ENCODE measurements at places on chromosomes 5 and 9.
A peak's percentile ranks its signal among the peaks of the same experiment; 100 is the strongest.

- peak; percentile 59 for DNase-seq
These were observed 89.7 kb upstream of the CCNG1 start for GRCh38 chr5:163347671-163348070.

DNA sequence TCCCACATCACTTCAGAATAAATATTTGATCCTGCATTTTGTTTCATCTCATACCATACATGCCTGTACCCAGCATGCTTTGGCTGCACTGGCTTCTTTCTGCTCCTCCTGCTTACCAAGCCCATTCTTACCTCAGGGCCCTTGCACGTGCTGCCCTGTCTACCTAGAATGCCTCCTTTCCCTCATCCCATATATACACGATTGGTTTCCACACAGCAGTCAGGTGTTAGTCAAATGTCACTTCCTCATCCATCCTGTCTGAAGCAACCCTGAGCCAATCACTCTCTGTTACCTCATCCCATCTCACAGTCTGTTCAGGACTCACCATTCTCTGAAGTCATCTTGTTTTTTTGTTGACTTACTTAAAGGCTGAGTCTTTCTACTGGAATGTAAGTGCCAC, 30.3 kb downstream of the CAST start:
- no peak for DNase-seq

DNA sequence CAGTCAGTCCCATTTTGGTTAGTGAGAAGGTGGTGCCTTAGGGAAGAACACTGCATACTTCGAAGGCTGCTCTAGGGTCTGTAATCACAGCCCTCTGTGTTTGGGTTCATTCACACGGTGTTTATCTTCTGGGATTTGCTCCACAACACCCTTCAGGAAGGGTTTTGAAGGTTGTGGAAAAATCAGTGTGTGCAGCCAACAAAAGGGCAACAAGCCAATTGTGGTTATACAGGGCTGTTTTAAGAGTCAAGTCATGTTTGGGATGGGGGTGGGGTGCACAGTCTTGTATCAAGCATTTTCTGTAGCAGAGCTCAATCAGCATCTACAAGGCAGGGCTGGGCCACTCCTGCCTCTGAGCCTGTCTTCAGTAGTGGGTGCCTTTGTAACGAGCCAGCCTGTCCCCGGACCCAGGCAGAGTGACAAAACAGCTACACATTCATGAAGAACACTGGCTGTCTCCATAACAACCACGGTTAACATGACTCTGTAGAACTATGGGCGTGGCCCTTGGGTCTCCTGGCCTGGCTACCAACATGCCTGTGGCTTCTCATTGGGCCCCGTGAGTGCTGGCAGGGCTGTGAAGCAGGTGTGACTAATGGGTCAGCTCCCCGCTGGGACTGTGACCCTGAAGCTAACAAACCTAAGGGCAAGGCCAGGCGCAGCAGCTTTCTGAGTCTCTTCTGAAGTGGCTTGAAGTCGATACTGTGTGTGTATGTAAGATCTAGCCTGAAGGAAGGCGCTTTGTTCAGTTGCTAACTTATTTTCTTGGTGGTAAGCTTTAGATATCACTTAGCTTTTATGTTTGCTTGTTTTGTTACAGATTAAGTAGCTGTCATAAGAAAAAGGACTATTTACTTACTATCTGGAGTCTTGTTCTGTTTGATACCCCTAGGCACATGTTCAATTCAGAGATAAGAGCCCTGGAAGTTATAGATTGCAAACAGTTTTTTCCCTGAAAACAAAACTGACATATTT, 27.9 kb upstream of the GOLM1 start:
- peak; percentile 79 for DNase-seq

DNA sequence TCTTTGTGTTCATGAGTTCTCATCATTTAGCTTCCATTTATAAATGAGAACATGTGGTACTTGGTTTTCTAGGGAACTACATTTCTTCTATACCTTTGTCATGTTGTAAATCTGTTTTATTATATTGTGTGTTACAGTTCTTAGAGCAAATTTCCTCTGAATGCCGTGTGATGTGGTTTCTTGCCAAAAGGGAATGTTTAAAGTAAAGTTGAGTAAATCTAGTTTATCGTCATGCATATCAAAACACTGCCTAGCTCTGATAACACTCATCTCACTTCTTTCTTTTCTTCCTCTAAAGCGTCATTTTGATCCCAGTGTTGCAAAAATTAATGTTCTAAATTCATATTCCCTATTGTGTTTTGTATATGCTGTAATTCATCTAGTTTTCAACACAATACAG, 295.4 kb upstream of the HAPLN1 start:
- DNase-seq = no peak

- no peak for DNase-seq
These were observed 2.6 kb upstream of the SPATA31E1 start for GRCh38 chr9:87880116-87880515.

- no peak for DNase-seq
These were observed 496.6 kb downstream of the CTNND2 start for GRCh38 chr5:11407556-11408145.

- DNase-seq = no peak
These were observed 242.1 kb downstream of the ZNF608 start for GRCh38 chr5:124504081-124504916.

GRCh38 chr5:109694451-109694891, 4.7 kb downstream of the MAN2A1 start:
- DNase-seq = no peak

- DNase-seq = no peak
These were observed 23.5 kb upstream of the TTLL11 start for GRCh38 chr9:122116448-122117173.

DNA sequence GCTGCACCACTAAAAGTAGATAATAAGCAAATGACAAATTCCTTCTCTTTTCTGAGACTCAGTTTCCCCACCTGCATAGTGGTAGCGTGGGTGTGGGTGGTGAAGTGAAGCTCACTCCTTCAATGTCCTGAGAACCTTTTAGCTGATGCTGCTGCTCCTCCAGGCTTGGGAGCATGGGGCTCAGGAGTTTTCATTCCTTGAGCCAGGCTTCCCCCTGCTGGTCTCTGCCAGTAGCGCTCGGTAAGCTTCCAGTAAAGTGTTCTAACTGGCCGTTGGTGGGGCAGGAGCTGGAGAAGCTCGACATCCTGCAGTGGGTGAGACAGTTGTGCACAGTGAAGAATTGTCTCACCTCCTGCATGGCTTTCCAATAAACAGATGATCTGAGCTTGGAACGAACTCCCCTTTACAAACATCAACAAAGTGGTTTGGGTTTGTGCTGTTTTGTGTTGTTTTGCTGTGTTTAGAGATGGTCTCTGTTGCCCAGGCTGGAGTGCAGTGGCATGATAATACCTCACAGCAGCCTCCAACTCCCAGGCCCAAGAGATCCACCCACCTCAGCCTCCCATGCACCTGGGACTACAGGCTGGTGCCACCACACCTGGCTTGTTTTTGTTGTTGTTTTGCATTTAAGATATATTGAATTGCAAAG, 34.6 kb downstream of the SPARC start:
- DNase-seq = peak; percentile 65

- no peak for DNase-seq
These were observed 25.5 kb downstream of the CWC27 start for GRCh38 chr5:64794053-64794770.

DNA sequence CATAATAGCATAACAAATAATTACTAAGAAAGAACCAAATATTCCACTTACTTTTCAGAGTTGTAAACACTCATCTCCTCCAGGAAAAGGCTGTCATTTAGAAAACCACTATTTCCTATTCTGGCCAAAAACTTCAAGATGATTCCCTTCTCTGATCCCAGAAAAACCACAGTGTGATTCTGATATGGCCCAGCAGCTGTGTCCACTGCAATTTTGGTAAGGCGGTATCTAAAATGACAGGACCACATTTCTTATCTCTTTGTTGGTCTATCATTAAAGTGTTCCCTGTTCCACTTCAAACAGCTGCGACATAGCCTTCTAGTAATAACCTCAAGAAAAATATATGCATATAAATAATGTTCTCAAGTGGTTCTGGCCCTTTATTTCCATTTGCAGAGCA, 96.1 kb downstream of the SEMA6A start:
- DNase-seq = no peak

GRCh38 chr5:172293054-172293744, 9.6 kb upstream of the UBTD2 start:
- peak; percentile 80 for DNase-seq

DNA sequence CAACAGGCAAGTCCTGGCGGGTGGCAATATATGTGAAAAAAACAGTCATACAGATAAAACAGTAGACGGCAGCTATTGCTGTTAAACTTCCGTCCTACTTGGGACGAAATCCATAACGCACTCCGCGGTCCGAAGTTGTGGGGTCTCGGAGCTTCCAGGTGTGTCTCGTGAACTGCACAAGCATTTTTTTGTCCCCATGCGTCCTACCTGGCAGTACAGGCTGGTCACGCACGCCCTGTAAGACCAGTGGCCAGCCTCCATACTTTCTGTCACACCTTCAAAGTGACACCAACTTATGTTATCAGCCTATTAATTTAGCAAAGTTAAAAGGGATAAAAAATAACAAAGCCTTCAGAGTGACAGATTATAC, 51.3 kb downstream of the TGFBI start:
- DNase-seq = no peak

DNA sequence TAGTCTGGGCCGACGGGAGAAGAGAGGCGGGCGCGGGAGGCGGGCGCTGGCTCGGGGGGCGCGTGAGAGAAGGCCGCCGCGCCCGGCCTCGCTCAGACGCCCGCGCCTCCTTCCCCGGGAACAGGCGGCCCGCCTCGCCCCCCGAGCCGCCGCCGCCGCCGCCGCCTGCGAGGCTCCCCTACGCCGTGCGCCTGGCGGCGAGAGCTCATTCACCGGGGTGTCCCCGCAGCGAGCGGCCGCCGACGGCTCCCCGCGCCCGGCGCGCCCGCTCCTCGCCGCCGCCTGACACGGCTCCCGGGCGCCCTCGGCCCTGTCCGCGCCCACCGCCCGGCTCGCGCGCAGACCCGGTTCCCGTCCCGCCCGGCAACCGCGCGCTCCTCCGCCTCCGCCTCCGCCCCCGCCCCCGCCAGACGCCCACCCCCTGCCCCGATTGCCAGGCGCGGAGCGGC, at the start of gene GNAQ:
Gene GNAQ (minus strand): TSS at position 368 of the 449 bp plus-strand sequence. CDS start 576 bp downstream, outside the sequence.
- no peak for DNase-seq

GRCh38 chr9:38022203-38022895, 46.7 kb downstream of the SHB start:
- no peak for DNase-seq

- DNase-seq = no peak
These were observed 10.4 kb upstream of the MLLT3 start for GRCh38 chr9:20632705-20633104.

DNA sequence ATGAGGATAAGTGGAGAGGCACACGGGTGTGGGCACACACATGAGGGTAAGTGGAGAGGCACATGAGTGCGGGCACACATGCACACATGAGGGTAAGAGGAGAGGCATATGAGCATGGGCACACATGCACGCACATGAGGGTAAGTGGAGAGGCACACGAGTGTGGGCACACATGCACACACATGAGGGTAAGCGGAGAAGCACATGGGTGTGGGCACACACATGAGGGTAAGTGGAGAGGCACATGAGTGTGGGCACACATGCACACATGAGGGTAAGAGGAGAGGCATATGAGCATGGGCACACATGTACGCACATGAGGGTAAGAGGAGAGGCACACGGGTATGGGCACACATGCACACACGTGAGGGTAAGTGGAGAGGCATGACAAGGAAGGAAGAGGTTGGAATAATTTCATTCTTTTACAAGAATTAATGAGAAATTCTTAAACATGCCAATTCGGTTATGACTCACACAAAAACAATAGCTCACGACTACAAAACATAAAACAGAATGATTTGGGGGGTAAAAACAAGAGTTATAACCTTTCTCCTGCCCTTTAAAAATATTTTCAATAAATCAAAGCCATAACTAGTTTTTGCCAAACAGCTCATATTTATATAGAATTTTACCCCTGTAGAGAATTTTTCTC, 67.5 kb downstream of the APBA1 start:
- DNase-seq = no peak

DNA sequence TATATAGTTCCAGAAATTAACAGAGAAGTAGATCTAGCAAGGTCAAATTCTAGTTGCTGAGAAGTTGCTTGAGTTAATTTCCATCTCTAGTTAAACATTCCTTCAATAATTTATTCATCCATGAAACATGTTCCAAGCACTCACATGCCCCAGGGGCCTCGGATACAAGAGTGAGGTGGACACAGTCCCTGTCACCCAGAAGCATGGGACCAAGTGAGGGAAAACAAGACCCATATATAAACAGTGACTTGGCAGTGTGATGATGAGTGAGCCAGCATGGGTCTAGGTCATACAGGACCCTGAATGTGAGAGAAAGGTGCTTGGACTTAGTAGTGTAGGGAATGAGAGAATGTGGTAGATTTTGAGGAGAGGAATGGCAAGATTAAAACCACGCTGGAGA, 216.9 kb downstream of the TTLL11 start:
- no peak for DNase-seq

DNA sequence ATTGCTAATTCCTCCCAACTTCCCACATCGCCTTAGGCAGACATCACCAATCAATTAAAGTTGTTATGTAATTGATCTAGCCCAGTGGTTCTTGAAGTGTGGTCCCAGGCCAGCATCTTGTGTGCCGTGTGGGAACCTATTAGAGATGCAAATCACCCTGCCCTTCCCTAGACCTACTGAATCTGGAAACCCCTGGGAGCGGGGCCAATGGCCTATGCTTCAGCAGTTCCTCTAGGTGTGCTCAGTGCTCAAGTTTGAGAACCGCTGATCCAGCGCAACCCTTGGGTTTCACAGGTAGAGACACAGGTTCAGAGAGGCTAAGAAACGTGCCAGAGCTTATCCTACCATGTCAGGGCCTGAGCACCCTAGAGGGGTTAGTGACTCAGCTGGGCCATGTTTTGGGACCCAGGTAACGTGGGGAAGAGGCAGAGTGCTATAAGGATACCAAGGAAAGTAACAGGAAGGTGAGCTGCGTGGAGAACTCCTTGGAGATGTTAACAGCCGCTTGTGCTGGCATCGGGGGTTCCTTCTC, 4.4 kb downstream of the SLC34A1 start:
- no peak for DNase-seq

DNA sequence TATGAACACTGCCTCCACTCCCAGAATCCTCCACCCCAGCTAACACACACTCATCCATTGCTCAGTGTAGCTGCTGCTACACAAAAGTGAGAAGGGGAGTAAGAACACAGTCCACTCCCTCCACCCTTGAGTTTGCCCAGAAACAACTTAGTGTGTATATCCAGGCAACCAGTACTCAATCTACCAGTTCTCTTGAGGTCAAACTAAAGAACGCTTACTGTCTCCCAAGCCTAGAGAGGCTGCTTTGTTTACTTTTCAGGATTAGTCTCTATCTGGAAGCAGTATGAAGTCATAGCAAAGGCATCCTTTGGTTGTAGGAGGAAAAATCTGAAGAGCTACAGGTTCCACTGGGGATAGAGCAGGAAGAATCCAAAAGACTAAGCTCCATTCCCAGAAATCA, 296.3 kb downstream of the KCNN2 start:
- DNase-seq = no peak

DNA sequence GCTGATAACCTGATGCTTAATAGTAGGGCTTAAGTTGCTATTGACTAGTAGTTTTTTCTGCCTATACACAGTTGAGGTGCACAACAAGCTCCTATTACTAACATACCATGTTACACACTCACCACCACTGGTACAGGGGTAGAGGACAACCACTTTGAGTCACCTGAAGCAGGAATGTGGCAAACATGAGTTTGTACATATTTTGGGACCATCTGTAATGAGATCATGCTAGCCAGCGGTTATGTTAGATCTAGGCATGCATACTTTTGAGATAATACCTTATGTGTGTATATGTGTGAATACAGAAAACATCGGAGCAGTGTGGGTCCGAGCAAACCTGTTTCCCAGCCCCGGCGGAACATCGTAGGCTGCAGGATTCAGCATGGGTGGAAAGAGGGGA, 72.8 kb upstream of the NXNL2 start:
- DNase-seq = no peak
